ENCODE measurements at places on chromosomes 6 and 20.

GRCh38 chr6:110042670-110043296 lies 64.7 kb downstream of the GPR6 start:
- DNase-seq = no peak

GRCh38 chr6:136566851-136567250 lies 16.6 kb upstream of the MAP7 start:
- DNase-seq = no peak

DNA sequence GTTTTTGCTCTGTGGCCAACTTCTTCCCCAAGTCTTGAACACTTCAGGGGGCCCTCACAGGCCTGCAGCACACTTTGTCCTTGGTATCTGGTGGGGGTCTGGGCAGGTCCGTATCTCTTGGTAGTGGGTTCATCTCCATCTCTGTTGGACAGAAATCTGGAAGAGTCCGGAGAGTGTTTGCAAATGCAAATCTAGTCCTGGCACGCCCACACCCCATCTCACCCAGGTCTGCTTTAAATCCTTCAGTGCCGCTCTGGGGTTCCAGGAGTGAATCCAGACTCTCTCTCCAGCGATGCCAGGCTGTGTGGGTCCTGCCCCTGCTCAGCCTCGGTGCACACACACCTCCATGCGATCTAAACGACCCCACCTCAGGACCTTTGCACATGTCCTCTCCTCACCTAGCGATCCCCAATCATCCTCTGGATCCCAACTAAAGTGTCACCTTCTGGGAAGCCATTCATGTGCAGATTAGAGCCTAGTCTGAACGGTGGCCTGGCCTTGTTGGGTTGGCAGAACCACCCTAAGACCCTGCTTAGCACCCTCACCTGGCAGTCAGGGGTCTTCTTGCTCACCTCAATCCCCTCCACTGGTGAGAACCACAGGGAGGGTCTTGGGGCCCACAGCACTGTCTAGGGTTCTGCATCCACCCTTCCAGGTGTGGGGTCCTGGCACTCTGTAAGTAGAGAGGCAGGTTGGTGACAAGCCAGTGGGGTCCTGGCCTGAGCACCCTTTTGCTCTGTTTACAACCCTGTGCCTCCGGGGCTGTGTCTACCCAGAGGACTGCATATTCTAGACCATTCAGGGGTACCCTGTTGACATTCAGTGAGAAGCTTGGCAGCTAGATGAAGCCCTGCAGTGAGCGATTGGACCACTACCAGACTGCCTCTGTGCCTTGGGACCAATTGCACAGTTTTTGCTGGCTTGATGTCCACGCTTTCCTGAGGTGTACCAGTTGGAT lies 100.8 kb downstream of the SYCP2 start:
- no peak for DNase-seq

DNA sequence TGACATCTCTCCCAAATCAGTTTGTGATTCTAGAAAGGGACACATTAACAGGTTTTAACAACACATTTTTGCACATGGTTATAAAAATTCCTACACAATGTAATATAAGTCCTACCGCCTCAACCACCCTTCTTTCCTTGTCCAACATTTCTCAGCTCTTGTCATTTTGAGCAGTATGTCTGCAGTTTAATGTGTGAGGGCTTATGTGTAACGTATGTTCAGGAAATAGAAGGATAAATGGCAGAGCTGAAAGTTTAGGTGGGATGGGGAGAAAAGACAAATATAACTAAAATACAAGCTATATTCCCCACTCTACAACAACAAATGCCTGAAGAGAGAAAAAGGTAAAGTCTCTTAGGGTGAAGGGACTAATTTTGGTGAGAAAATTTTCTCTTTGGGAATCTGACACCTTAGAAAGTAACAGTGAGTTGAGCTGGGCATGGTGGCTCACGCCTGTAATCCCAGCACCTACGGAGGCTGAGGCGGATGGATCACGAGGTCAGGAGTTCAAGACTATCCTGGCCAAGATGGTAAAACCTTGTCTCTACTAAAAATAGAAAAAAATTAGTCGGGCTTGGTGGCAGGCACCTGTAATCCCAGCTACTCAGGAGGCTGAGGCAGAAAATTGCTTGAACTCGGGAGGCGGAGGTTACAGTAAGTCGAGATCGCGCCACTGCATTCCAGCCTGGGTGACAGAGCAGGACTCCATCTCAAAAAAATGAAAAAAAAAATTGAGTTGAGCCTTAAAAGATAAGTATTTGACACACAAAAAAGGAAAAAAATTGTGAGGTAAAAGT lies 5.1 kb downstream of the PNRC1 start:
- DNase-seq = no peak

All from HFF-Myc (cell line).